Body of pancreas (tissue), 4 donors: ENCODE measurements at places on chromosomes 11 and 22. TPM values are rescaled to one million over a fixed set of nuclear protein-coding genes. Genes with fewer than 3 reads are reported as not detected.

GRCh38 chr11:80686889-80687288 lies 1246.1 kb upstream of the TENM4 start:
- DNase-seq = no peak

- DNase-seq = peak; percentile 77
These were observed 3.8 kb downstream of the GAL3ST3 start for GRCh38 chr11:66045177-66045639.

- DNase-seq = no peak
These were observed 9.5 kb upstream of the LINC01488 start for GRCh38 chr11:69471729-69472540.

DNA sequence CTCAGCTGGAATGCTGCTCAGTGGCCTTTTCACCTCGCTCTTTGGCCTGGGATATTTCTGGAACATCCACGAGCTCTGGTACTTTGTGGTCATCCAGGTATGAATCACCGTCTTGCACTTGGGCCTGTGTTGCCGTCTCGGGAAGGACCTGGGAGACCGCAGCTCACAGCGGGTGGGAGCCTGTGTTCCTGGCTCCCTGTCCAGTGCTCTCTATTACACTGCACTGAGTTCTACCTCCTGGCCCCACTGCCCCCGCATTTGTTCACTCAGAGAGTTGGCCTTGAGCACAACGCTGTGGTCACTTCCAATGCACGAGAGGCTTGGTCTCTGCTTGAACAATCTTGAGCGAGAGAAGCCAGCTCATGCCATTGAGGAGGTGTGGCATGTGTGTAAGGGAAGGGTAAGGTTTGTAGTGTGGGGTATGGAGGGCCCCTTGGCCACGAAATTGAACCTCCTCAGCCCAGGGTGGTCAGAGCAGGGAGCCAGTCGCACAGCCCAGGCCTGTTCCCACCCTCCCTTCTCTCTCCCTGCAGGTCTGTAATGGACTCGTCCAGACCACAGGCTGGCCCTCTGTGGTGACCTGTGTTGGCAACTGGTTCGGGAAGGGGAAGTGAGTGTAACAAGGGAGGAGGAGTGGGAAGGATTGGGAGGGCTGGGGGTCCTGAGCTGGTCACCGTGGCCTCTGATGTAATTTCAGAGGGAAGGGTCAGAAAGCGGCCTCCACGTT lies 16.2 kb downstream of the SLC37A2 start:
- DNase-seq = no peak

GRCh38 chr11:61975638-61976419 lies 8.4 kb upstream of the FTH1 start:
- peak; percentile 42 for DNase-seq

DNA sequence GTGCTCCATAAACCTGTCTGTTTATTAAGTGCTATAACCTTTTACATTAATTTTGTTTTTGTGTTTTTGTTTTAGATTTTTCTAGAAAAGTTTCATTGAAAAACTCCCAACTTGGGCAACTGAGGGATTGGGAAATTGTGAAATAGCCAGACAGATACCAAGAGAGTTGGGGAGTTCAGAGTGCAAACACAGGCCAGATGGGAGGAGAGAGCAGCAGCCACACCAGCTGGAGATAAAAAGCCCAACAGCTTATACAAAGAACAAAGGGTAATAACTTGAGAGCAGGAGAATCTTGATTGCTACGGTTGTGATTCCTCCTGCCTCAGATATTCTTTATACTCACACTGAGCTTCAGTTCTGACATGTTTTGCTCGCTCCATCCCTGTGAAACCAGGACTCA lies 1642.2 kb downstream of the LRRC4C start:
- no peak for DNase-seq

- DNase-seq = no peak
These were observed 52.9 kb downstream of the COPB1 start for GRCh38 chr11:14446701-14447169.

DNA sequence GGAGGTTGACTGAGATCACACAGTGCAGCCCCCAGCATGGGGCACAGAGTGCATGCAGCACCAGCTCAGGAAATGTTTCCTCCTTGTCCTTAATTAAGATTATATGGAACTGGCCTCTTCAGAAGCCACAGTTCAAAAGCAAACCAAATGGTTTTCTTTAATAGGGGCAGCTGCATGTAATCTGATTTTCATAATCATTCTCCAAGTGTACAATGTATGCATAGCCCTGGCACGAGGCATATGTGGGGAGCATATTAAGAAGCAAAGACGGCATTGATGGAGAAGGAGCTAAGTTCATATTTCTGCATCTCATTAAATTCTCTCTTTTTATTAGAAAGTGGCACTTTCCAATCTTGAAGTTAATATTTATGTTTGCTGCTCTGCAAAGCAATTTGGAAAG lies 9.9 kb upstream of the PARVB start:
- no peak for DNase-seq

- DNase-seq = no peak
These were observed 305.8 kb downstream of the TTC28 start for GRCh38 chr22:28373831-28374230.

DNA sequence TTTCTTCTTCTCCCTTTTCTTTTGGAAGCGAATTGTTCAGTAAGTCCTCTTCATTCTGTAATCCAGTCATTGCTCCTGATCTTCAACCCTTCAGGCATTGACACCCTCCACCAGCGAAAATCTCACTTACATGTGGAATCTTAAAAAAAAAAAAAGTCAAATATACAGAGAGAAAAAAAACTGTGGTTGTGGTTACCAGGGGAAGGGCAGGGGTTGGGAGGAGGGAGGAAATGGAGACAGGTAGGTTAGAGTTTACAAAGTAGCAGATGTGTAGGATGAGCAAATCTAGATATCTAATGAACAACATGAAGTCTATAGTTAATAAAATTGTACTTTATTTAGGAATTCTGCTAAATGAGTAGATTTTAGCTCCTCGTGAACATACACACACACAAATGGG lies 17.7 kb upstream of the TMEM123 start:
- no peak for DNase-seq

DNA sequence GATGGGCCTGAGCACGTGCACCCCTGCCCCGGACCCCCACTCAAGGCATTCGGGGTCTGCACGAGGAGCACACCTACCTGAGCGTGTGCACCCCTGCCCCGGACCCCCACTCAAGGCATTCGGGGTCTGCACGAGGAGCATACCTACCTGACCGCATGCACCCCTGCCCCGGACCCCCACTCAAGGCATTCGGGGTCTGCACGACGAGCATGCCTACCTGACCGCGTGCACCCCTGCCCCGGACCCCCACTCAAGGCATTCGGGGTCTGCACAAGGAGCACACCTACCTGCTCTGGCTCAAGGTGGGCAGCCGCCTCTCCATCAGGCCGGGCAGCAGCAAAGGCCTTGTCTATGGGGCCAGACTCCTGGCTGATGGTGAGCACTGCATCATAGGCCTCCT lies 48.7 kb upstream of the LRRC32 start:
- DNase-seq = no peak

DNA sequence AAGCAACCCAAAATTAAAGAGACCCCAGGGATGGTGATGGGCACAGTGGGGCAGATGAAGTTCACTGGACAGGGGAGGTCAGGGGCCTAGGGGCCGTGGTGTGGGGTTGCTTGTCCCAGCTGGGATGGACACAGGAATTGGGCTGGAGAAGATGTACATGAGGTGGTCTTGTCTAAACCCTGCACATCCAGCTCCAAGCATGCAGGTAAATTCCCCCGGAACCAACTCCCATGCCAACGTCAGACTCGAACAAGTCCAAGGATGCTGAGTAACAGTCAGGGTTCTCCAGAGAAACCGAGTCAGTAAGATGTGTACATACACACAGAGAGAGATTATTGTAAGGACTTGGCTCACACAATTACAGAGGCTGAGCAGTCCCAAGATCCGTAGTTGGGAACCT lies 28.9 kb downstream of the TSPAN32 start:
- no peak for DNase-seq

DNA sequence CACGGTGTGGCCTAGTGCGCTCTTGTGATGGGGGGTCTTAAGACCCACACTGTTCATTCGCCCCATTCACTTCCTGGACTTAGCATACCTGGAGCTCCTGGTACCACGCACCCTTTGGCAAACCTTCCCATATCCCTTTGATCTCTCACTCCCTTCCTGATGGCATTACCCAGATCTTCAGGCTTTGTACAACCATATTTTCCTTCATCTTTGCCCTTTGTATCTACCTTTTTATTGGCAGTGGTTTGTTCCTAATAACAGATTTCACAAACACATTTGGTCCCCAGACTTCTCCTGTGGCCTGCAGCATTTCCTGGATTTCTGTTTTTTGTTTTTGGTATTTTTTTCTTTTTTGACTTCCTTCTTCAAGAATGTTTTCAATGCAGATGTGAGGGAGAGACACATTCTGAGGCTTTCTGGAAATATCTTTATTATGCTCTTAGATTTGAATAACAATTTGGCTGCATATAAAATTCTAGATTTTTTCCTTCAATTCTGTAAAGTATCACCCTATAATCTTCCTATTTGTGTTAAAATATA lies 16.1 kb upstream of the IFITM3 start:
- DNase-seq = no peak

DNA sequence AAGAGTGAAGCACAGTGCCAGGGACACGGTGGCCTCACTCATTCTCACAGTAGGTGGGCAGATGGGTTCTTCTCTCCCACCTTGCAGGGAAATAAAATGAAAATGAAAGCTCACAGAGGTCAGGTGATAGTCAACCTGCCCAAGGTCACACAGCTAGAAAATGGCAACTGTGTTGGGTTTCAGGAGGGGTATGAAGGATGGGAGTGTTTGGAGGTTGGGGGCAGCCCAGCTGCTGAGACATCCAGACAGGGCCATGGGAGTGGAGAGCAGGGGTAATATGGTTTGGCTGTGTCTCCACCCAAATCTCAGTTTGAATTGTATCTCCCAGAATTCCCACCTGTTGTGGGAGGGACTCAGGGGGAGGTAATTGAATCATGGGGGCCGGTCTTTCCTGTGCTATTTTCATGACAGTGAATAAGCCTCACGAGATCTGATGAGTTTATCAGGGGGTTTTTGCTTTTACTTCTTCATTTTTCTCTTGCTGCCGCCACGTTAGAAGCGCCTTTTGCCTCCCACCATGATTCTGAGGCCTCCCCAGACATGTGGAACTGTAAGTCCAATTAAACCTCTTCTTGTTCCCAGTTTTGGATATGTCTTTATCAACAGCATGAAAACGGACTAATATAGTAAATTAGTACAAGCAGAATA lies 247.0 kb downstream of the TENM4 start:
- DNase-seq = no peak

- DNase-seq = peak; percentile 71
These were observed 1862.9 kb upstream of the RAG2 start for GRCh38 chr11:38460896-38461295.

DNA sequence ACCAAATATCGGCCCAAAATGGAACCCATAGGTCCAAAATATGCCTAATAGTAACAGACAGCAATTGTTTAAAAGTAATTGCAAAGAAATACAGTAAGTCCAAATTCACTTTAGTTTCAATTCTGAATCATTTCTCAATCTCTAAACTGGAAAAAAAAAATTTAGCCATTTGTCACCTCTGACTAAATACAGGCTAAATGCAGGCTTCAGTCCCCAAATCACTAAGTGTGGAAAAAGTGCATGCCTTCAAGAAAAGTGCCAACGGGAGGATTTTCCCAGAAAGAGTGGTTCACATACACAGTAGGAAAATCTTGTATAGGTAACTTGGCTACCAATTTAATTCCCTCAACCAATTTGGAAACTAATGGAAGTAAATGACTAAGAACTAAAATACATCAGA lies 35.7 kb downstream of the SIK3 start:
- no peak for DNase-seq

DNA sequence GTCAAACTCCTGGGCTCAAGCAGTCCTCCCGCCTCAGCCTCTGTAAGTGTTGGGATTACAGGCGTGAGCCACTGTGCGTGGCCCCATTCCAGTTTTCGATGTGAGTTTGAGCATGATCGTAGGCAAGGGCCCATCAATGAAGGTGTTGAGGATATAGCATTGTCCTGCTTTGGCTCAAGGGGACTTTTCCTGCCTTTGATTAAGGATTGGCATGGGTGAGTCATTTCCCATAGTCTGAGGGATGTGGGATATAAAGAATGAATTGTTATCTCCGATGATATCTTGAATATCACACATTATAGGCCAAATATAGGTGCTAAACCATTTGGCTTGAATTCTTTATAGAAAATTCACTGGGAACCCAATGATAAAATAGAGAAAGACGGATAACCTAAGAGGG lies 30.4 kb downstream of the STIM1 start:
- no peak for DNase-seq

- DNase-seq = no peak
These were observed 442.1 kb downstream of the POTEH start for GRCh38 chr22:16131918-16132317.

- no peak for DNase-seq
These were observed 51.0 kb upstream of the GALNT18 start for GRCh38 chr11:11672789-11673188.

DNA sequence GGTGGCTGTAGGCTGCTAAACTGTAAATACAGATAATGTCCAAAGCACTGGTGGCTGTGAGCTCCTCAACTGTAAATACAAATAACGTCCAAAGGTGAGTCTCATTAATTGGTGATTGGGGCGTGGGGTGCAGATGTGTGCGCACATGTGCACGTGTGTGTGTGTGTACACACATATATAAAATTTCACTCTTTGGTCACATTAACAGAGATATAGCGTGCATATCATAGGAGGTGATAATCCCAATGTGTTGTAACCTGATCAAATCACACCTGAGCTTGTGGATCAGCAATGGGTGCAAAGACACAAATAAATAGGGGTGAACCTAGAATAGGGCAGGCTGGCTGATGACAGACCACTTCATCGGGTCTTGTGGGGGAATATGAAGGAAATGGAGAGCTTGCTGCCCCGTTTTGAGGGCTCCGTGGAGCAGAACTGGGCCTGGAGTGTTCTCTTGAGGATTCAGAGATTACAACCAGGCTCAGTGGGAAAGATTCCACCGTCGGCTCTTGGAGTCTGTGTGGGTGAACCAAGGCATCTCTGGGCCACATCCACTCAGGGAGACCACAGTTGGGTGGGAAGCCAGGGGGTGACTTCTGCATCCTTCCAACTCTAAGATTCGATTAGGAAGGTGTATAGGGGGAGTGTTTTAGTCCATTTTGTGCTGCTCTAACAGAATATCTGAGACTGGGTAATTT lies 24.9 kb upstream of the OSBPL5 start:
- no peak for DNase-seq

- no peak for DNase-seq
These were observed 1116.6 kb downstream of the BRD1 start for GRCh38 chr22:48711031-48711431.

- DNase-seq = no peak
These were observed 25.2 kb upstream of the GCAT start for GRCh38 chr22:37782340-37783168.

The SHANK2 gene
- 44.4 TPM for total RNA-seq

The GALNT18 gene
- 7.3 TPM for total RNA-seq

The RPS25 gene
- 824 TPM for total RNA-seq

The OR52N4 gene
- not detected for total RNA-seq

The MRGPRX3 gene
- total RNA-seq = not detected

The SLC35E4 gene
- 0.99 TPM for total RNA-seq

The SLC22A25 gene
- not detected for total RNA-seq

The TRMT2A gene
- total RNA-seq = 76.8 TPM

The SLCO2B1 gene
- 33.7 TPM for total RNA-seq

The HOATZ gene
- total RNA-seq = not detected
